ENCODE measurements at places on chromosomes 3 and 15.

- DNase-seq: no peak
Observed at GRCh38 chr15:47786371-47786770, 69.1 kb downstream of the SEMA6D start.

GRCh38 chr3:3847994-3848922 is 49.0 kb downstream of the LRRN1 start:
- DNase-seq: peak; percentile 7

DNA sequence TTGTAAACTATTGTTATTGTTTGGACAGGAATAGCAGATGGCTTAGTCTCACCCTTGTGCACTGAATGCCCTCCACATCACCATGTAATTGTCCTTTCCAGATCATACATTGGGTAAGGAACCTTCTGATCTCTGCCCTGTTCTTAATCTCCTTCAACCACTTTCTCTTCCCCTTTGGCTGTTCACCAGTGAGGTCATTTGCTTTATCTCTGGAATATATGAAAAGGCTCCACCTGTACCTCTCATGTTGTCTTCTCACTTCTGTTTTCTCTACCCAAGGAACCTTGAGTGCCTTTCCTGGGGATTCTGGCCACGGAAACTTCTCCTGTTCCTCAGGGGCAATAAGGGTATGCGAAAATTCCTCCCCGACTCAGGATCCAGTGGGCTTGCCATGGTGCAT is 28.5 kb downstream of the MCTP2 start:
- no peak for DNase-seq

- no peak for DNase-seq
Observed at GRCh38 chr15:39304201-39304841, 276.6 kb upstream of the THBS1 start.

DNA sequence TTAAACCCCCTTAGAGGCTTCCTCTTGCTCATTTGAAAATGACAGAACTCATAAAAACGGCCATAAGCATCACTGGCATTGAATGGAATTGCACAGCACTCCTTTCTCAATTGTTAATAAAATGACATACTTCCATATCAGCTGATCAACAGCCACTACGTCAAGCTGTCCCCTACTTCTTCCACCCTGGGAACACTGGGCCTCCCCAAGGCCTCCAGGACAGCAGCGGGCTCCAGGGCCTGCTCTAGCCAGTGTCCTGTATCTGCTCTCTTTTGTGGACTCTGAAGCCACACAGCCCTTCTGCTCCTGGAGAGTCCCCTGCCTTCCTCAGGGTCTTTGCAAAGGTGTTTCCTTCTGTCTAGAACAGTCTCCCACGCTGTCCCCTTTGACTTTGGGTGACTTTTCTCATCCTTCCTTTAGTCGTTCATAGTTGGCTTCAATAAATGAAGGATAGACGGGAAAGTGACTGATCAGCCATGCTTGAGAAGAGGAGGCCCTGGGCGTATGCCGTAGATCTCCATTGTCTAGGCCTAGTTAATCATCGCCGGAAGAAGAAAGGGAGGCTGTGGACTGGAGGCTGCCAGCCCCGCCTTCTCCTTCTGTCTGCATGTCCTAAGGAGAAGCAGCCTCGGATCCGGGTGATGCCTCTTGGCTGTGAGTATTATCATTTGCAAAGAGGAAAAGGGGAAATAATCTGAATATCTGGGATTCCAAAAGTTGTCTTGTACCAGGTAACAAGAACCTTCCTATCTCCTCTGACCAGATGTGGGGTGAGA is 4.7 kb upstream of the THSD4 start:
- no peak for DNase-seq

- no peak for DNase-seq
Observed at GRCh38 chr3:155657161-155657560, 87.7 kb downstream of the PLCH1 start.

DNA sequence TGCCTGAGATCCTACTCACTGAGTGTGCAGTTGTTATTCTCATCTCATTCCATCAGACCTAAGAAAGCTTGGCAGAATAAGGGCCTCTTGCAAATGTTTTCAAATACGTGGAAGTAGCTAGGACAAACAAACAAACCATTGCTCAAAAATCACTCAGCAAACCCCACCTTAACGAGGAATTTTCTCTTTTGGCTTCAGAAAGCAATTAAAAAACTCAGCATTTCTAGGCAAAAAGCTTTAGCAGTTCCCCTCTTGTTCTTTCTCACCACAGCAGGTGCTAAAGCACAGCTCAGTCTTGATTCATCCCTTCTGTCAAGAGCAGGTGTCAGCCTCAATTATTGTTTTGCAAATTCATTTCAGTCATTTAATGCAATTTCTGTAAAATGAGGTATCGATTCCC is 58.6 kb upstream of the NUDT16 start:
- no peak for DNase-seq

DNA sequence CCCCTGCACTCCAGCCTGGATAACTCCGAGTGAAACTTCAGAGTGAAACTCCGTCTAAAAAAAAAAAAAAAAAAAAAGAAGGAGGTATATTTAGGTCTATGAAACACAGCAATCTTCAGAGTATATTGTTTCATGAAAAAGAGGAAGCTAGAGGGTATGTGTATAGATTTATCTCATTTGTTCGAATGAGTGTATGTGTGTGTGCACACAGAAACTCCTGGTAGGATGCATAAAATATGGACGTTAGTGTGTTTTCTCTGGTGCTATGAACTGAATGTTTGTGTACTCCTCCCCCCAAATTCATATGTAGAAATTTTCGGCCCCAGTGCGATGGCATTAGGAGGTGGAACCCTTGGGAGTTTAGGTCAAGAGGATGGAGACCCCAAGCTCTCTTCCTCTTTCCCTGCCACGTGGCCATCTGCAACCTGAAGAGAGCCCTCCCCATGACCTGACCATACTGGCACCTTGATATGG is 98.6 kb upstream of the KLF13 start:
- DNase-seq: no peak

DNA sequence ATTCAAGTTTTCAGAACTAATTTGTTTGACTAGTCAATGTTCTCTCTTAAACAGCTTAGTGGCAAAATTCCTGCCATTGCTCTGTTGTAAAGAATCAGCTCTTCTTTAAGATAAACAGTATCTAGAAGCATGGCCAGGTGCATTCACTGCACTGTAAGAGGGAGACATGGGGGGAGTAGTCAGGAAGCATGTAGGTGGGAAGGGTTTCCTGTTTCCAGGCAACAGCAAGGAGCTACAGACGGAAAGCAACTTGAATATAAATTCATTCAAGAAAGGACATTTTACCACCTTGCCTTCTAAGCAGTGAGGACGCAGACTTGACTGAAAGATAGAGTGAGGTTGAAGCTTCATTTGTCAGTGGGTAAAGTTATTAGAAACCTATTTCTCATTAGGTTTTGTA is 55.3 kb downstream of the BBX start:
- no peak for DNase-seq

DNA sequence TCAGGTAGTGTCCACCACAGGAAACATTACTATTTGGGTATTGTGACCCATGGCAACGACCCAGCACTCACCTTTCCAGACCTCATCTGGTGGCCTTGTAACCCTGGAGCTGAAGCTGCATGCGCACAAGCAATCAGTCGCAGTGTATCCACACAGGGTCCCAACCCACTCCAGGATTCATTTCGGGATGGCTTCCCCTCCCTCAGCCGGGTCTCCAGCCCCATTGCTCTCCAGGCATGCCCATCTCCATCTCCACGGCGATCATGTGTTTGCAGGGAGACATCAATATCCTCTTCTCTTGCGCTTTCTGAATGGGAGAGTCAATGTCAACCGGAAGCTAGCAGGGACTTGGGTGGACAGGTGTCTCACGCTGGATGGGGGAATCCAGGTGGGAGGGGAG is 35.2 kb downstream of the GOLGA6L2 start:
- no peak for DNase-seq

GRCh38 chr15:65411465-65412071 is 11.2 kb downstream of the IGDCC4 start:
- no peak for DNase-seq

DNA sequence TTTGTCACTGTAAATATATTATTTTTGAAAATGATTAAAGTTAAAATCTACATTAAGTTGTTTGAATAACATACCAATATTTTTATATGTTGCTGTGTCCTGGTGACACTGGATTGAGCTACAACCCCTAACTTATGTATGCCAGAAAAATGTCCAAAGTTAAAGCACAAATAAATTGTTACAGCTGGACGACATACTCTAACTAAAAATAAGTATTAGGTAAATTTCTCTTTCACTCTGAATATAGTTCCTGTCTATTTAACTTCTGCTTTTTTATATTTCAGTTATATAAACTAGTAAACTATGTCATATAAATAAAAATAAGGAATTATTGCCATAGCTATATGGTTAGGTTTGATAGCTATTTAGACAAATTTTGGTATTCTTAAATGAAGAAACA is 118.5 kb upstream of the SAMMSON start:
- no peak for DNase-seq

GRCh38 chr15:78033864-78034263 is 43.6 kb downstream of the TBC1D2B start:
- no peak for DNase-seq

- no peak for DNase-seq
Observed at GRCh38 chr3:125160606-125161371, 51.8 kb downstream of the SLC12A8 start.

DNA sequence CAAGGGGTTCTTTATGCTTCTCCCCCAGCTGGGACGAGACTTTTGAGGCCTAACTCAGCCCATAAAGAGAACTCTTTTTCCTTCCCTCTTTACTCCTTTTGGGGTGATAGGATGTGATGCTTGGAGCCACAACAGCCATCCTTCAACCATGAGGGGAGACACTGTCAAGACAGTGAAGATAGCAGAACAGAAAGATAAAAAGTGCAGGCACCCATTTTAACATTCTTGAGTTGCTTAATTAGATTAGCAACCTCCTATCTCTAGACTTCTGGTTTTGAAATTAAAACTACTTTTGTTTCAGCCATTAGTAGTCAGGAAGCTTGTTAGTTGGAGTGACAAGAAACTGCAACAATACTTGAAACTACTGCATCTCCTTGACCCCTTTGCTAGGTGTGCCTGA is 6.5 kb downstream of the GPR27 start:
- DNase-seq: no peak

GRCh38 chr3:186619787-186620212 is 6.9 kb downstream of the AHSG start:
- DNase-seq: no peak

DNA sequence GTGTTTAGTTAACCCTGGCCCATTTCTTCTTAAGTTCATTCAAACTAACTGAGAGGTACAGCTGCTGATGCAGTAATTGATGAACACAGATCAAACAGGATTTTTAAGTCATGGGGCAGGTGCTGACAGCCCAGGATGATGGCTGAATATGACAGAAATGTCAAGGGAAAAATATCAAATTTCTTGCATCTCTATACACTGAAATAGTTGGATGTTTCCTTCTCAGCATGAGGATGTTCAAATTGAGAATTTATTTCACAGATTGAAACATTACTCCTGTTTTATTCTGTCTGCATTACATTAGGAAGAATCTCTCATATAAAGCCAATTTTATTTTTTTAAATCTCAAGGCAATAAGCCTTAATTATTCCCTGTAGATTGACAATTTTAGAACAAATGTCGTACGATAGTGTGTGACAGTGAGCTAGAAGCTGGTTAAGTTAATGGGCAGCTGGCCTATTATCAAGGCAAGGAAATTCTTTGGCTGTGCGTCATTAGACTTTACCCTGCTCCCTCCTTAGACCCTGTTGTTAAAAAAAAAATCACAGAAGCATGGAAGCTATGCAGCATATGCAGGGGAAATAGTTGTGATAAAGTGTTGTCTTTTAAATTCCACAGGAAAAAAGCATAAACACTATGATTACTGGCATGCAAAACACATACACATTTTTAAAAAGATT is 183.8 kb upstream of the KCNMB2 start:
- DNase-seq: no peak

DNA sequence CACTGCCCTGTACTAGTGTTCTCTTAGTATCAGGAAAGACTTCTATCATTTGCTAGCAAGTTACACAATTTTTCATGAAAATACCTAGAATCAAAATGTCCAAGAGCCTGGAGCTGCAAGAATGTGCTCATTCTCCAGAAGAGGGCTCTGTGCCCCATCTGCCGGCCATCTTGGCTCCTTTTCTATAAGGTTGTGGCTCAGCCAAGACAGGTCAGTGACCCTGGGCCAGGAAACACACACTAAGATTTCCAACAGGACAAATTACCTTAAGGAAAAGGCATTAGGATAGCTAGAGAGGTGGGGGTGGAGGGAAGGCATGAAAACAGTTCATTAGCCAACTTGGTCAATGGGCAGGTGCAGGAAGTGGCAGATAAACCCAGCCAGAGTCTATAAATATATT is 20.7 kb downstream of the TIMP4 start:
- no peak for DNase-seq

- no peak for DNase-seq
Observed at GRCh38 chr15:49361370-49361769, 61.7 kb upstream of the FGF7 start.

DNA sequence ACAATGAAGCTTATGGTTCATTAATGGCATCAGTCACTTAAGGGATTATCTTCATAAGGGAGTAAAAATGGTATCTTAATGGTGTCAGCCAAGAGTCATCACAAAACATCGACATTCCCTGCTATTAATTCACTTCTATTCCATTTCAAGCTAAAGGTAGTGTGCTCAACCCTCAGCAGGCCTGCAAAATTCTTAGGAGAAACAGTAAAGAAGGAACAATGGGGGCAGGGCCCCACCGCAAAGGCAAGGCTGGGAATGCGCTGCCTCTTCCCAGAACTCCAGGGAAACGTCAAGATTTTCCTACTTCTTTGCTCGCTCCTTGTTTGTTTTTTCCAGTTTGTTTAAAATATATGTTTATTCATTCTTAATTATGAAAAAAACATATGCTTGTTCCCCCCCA is 187.3 kb upstream of the TSC22D2 start:
- no peak for DNase-seq

- peak; percentile 69 for DNase-seq
Observed at GRCh38 chr3:53744351-53744750, 101.9 kb downstream of the CHDH start.

- DNase-seq: no peak
Observed at GRCh38 chr3:39187372-39188155, 4.8 kb downstream of the XIRP1 start.

- DNase-seq: no peak
Observed at GRCh38 chr3:195591220-195591619, 7.5 kb upstream of the APOD start.

- no peak for DNase-seq
Observed at GRCh38 chr3:140176526-140176925, 241.5 kb downstream of the CLSTN2 start.

GRCh38 chr15:31559786-31560185 is 233.2 kb downstream of the KLF13 start:
- DNase-seq: no peak

DNA sequence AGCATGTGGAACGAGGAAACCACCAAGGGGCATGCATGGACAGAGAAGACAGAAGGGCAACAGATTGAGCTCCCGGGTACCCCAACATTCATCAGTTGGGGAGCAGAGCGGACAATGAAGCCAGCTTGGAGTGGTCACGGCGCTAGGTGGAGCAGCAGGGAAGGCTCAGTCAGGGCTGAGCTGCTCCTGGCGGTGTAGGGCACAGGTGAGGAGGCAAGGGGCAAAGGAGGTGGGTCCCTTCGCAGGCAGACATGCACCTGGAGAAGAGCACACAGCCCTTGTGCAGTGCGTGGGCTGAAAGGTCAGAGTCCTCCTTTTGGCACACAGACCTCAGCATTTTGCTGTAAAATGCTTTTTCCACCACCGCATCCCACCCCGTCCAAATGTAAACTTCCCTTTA is 90.0 kb upstream of the SLC6A6 start:
- no peak for DNase-seq

Data from pancreas (tissue), 10 donors.